Testis (tissue), 5 donors: ENCODE measurements at places on chromosomes 13 and 19. TPM values are rescaled to one million over a fixed set of nuclear protein-coding genes. Genes with fewer than 3 reads are reported as not detected.

The SLC39A3 gene
- 160 TPM for total RNA-seq

The C19orf38 gene
- total RNA-seq = 17.4 TPM

The PROSER3 gene
- total RNA-seq = 48.3 TPM

DNA sequence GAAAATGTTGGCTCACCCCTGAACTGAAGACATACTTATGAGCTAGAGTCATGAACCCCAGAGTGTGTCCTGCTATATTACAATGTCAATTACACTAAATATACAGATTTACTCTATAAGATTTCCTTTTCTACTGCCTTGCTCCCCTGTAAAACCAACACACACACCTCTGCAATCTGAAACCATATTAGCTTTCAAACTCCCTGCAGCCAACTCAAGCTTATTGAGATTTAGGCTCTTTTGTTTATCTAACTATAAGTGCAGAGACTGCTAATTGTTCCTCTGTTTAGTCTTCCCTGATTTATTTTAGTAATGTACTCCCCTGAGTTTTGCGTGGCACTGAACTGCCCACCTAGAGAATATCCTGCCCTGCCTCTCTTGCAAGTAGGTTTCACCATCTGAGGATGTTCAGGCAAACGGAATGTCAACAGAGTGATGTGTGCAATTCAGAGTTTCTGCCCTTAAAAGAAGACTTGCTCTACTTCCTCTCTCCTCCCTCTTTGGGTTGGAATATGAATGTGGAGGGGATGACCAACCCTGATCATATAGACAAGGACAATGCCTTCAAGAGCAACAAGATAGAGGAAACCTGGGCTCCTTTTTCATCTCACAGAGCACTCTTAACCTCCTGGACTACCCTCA is 22.3 kb downstream of the FAM216B start:
- H3K27me3 ChIP-seq = no peaks in the 10 kb centered on the region
- no peaks in the 10 kb centered on the region for H3K4me1 ChIP-seq
- H3K27ac ChIP-seq = no peak overlapping the region

DNA sequence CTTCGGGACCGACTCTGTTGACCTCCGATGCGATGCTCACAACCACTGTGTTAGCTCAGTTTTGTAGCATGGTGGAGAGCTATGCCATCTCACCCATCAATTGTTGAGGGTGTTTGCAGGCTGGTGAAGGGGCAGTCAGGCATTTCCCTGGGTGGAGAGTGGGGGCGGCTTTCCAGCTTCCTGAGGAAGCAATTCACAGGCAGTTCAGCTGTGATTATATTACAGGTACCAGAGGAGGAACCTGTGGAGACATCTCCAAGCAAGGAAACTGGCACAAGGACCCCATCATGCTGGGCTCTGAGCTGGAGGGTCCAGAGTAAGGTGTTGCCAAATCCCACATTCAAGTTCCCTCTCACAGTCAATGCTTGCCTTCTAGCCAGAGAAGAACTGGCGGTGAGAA is 166.0 kb upstream of the ZNF536 start:
- no peak for DNase-seq
- no peaks in the 10 kb centered on the region for H3K36me3 ChIP-seq
- H3K4me1 ChIP-seq = no peaks in the 10 kb centered on the region
- no peak overlapping the region for H3K4me3 ChIP-seq

DNA sequence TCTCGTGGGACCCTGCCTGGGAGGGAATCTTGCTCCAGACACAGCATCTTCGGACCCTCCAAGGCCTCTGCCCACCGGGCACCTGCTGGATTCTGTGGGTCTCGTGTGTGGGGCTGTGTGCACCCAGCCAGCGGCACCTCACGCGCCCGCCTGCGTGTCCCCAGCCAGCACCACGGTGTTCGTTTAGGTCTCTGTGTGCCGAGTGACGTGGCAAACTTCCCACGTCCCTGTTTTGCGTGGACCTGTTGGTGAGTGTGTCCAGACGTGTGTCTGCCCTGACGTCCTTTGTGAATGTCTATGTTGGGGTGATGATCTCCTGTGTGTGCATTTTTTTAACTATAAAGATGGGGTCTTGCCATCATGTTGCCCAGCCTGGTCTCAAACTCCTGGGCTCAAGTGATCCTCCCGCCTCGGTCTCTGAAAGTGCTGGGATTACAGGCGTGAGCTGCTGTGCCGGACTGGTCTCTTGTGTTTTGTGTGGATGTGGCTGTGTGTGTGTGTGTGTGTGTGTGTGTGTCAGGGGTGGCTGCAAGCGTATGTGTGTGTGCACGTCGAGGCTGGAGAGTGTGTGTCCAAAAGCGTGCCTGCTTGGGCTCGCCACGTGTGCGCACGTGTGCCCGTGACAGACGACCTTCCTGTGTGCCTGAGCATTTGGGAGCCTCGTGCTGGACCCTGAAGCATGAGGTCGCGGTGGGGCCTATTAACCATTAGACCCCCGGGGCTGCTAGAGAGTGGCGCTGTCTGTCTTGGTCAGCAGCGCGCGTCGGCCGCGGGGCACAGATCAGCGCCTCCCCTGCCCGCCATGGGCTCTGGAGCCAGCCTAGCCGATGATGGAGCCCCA is 15.7 kb downstream of the ARID3A start:
- no peak for DNase-seq
- H3K36me3 ChIP-seq = no peaks in the 10 kb centered on the region
- H3K4me3 ChIP-seq = no peak overlapping the region
- H3K4me1 ChIP-seq = peaks cover 18% of the 10 kb centered on the region

DNA sequence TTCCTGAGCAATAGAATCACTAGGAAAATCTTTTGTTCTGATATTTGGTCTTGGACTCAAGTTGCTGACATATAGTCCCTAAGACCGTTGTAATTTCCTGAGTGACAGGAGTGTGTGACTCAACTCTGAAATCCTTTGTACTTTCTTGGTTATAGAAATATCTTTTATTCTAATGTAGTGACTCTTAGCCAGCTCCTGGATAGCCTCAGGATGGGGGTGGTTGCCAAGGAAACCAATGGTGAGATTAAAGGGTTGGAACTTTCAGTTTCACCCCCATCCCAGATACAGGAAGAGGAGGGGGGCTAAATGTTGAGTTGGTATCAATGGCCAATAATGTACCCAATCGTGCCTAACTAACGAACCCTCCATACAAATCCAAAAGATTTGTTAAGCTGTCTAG is 41.8 kb downstream of the MBD3L2B start:
- no peak overlapping the region for H3K27ac ChIP-seq
- H3K36me3 ChIP-seq = no peaks in the 10 kb centered on the region
- no peak overlapping the region for H3K4me3 ChIP-seq
- no peaks in the 10 kb centered on the region for H3K4me1 ChIP-seq
- no peaks in the 10 kb centered on the region for H3K27me3 ChIP-seq

DNA sequence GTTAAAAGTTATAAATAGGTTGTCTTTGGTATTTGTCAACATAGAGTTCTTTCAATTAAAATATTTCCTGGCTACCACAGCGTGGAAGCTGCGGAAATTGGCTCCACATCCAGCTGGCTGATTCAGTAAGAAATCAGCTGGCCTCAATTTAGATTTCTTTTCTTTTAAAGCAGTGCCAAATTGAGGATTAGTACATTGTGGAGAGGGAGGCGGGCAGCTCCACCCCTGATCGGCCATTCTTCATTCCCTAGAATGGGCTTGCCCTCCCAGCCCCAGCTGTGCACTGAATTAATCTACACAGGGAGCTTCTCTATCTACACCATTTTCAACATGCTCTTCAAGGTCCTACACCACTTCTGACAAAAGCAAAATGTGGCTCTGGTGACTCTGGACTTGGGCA is 624.8 kb downstream of the DACH1 start:
- no peaks in the 10 kb centered on the region for H3K4me1 ChIP-seq
- H3K4me3 ChIP-seq = no peak overlapping the region
- no peak for DNase-seq
- H3K36me3 ChIP-seq = no peaks in the 10 kb centered on the region
- no peak overlapping the region for H3K27ac ChIP-seq

DNA sequence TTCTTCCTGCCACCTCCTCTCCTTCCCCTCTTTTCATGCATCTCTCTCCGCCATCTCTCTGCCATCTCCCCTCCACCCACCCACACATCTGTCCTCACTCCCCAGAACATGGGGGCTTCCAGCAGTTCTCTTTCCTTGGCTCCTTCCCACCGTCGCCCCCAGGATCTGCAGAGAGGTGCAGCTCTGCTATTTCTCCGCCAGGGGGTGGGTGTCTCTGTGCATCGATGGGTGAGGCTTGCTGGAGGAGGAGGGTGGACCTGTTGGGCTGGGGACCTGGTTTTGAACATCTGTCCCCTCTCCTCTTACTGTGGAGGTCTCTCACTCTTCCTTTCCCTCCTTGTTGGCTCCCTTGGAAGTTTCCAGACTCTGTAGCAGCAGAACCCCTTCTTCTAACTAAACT is 51.7 kb downstream of the MYH14 start:
- no peak for DNase-seq
- H3K27me3 ChIP-seq = no peaks in the 10 kb centered on the region
- H3K4me1 ChIP-seq = no peaks in the 10 kb centered on the region
- H3K27ac ChIP-seq = no peak overlapping the region
- H3K4me3 ChIP-seq = no peak overlapping the region

DNA sequence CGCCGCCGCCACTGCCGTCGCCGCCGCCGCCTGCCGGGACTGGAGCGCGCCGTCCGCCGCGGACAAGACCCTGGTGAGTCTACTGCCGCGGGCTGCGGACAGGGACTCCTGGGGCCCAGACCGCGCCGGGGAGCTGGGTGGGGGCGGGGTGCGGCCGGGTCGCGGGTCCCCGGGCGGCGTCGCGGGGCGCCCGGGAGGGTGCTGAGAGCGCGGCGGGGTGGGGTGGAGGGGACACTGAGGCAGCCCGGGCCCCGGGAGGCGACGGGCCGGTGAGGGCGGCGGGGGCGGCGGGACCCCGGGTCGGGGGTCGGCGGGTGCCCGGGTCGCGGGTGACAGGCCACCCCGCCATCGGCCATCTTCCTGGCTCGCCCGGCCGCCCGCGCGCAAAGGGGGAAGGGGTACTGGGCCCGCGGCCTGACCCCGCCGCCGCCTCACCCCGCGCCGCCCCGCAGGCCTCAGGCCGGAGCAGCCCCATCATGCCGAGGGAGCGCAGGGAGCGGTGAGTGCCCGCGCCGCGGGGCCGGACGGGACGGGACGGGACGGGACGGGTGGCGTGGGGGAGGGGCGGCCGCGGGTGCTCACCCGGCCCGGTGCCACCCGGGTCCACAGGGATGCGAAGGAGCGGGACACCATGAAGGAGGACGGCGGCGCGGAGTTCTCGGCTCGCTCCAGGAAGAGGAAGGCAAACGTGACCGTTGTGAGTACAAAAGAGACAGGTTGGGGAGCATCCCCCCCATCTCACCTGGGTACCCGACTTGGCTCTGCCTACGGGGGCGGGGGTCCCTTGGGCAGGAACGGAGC is 489 bp downstream of the CCNE1 start:
- no peak for DNase-seq
- H3K27ac ChIP-seq = no peak overlapping the region
- H3K4me1 ChIP-seq = peaks cover 10% of the 10 kb centered on the region

DNA sequence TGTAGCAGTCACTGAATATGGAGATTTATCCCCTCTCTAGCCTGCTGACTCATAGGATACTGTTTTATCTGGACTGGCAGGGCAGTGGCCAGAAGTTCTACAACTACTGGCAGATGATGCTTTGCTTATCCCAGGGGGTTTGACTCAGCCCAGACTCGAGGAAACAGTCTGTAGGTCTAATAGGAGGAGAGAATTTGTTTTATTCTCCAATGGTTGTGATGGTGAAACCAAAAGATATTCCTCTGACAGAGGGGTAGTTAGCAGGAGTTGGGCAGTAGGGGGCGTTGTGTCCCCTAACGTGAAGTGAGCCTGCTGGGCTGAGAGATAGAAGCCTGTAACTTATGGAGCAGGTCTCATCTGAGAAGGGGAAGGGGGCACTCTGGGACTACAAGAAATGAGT is 74.9 kb downstream of the WTIP start:
- DNase-seq = peak; percentile 62
- H3K27ac ChIP-seq = no peak overlapping the region
- H3K4me1 ChIP-seq = no peaks in the 10 kb centered on the region
- H3K4me3 ChIP-seq = no peak overlapping the region
- no peaks in the 10 kb centered on the region for H3K36me3 ChIP-seq

DNA sequence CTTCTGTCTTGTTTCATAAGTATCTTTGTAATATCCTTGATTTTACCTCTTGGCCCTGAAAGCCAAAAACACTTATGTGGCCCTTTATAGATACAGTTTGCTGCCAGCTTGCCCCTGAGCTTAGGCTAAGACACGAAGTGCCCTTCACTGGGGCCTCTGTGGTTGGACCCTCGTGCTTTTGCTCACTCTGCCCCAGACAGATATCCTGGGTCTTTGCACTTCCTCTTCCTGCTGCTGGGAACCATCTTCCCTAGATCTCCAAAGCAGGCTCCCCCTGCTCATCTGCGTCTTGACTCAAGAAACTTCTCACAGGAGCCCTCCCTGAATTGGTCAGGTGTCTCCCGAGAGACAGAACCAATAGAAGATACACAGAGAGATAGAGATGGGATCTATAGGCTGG is 2.0 kb upstream of the TNFSF14 start:
- H3K36me3 ChIP-seq = no peaks in the 10 kb centered on the region
- H3K27me3 ChIP-seq = no peaks in the 10 kb centered on the region
- H3K4me1 ChIP-seq = no peaks in the 10 kb centered on the region
- no peak overlapping the region for H3K4me3 ChIP-seq
- H3K27ac ChIP-seq = no peak overlapping the region
- DNase-seq = no peak

DNA sequence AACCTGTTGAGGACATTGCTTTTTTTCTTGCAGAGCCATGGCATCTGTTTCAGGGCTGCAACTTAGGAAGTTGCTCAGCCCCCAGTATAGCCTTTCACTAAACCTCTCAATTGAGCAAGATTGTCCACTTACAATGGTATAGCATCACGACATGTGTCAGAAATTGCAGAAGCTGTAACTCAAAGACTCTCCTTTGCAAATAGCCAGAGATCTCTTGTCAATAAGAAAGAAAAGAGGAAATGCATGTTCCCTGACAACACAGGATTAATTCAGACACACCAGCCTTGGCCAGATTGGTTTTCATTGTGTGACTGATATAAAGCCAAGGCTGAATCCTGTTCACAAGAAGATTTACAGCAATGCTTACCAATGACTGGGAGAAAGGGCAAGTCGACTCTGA is 38.7 kb upstream of the CYSLTR2 start:
- H3K4me3 ChIP-seq = no peak overlapping the region
- H3K27me3 ChIP-seq = no peaks in the 10 kb centered on the region
- no peak overlapping the region for H3K27ac ChIP-seq
- no peaks in the 10 kb centered on the region for H3K36me3 ChIP-seq
- no peaks in the 10 kb centered on the region for H3K4me1 ChIP-seq

- H3K27me3 ChIP-seq = no peaks in the 10 kb centered on the region
- no peak overlapping the region for H3K4me3 ChIP-seq
- no peak overlapping the region for H3K27ac ChIP-seq
- H3K4me1 ChIP-seq = no peaks in the 10 kb centered on the region
- no peaks in the 10 kb centered on the region for H3K36me3 ChIP-seq
Measured at GRCh38 chr13:70960841-70961443, 852.7 kb upstream of the KLHL1 start.
